Activated CD4-positive, CD25-positive, alpha-beta regulatory T cell (primary cell): ENCODE measurements at places on chromosomes 11 and 22.

DNA sequence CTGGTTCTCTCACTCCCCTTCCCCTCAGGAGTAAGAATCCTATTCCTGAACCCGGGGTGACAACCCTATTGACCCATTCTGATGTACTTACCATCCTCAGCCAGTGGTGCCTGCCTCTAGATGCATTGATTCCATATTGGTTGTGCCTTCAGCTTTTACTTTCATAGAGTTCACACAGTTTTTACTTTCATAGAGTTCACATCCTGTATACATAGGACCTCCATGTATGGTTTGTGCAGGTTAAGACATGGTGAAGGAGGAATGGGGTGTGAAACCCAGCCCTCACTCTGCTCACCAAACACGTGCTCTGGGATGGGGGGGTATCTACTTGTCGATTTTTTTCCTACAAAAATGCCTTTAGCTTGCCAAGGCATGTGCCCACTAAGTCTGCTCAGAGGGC, 105.6 kb upstream of the TBCEL start:
- DNase-seq: no peak

DNA sequence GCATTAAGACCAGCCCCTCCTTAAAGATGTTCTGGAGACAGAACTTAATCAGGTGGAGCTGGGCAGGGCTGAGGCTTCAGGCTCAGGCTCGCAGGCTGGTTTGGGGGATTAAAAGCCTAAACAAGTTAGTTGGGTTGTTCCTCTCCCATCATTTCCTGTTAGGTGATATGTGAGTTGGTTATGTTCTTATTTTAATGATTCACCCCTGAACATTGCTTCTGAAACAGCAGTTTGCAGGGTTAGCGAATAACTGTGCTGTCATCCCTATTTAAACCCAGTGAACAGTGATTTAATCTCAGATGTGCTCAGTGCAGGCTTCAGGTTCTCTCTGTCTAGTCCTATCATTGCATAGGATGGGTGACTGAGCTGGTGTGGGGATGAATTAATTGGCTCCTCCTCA, 47.4 kb upstream of the BIRC3 start:
- DNase-seq: no peak

DNA sequence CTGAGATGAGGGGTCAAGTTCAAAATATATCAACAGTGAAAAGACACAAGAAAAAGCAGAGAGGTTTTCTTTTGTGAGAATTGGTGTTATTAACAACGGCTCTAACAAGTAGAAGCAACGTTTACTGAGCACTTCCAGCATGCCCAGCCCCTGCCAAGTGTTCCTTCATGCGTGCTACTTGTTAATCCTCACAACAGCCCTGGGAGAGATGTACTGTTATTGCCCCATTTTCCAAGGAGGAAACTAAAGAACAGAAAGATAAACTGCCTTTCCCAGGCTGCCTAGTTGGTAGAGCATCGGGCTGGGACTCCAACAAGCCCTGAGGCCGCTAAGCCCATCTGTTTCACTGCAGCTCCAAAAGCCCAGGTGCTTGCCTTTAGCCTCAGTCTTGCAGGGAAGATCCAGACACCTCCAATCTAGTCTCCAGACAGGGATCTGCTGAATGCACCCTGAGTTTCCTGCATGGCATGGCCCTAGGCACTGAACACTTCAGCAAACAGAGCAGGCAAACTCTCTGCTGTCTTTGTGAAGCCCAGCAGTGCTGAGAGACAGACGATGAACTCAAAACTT, 25.5 kb downstream of the SPATA19 start:
- DNase-seq: no peak

DNA sequence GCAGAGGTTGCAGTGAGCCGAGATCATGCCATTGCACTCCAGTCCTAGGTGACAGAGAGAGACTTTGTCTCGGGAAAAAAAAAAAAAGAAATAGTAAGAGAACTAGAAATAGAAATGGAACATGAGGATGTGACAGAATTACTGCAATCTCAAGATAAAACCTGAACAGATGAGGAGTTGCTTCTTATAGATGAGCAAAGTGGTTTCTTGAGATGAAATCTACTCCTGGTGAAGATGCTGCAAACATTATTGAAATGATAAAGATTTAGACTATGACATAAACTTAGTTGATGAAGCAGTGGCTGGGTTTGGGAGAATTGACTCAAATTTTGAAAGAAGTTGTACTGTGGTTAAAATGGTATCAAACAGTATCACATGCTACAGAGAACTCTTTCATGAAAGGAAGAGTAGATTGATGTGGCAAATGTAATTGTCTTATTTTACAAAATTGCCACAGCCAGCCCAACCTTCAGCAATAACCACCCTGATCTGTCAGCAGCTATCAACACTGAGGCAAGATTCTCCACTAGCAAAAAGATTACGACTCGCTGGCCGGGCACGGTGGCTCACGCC, 13.7 kb downstream of the XNDC1N start:
- no peak for DNase-seq

GRCh38 chr11:62694455-62695167, 5.3 kb upstream of the LRRN4CL start:
- DNase-seq: peak; percentile 61

- DNase-seq: no peak
Measured at GRCh38 chr11:67048515-67049130, 8.0 kb upstream of the RHOD start.

DNA sequence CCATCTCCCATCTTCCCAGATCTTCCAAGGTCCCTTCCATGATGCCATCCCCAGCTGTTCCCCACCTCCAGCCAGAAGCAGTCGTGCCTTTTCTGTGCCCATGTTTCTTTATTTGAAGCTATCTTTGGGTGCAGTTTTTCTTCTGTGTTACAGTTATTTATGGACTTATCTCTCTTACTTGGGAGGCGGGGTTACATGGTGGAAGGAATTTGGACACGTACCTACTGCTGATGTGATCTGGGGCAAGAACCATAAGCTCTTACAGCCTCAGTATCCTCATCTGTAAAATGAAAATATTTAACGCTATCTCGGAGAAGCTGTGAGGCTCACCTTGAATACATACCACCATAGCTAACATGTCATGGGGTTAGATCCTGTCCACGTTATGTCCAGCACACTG, 98.9 kb downstream of the ZBTB16 start:
- DNase-seq: no peak

DNA sequence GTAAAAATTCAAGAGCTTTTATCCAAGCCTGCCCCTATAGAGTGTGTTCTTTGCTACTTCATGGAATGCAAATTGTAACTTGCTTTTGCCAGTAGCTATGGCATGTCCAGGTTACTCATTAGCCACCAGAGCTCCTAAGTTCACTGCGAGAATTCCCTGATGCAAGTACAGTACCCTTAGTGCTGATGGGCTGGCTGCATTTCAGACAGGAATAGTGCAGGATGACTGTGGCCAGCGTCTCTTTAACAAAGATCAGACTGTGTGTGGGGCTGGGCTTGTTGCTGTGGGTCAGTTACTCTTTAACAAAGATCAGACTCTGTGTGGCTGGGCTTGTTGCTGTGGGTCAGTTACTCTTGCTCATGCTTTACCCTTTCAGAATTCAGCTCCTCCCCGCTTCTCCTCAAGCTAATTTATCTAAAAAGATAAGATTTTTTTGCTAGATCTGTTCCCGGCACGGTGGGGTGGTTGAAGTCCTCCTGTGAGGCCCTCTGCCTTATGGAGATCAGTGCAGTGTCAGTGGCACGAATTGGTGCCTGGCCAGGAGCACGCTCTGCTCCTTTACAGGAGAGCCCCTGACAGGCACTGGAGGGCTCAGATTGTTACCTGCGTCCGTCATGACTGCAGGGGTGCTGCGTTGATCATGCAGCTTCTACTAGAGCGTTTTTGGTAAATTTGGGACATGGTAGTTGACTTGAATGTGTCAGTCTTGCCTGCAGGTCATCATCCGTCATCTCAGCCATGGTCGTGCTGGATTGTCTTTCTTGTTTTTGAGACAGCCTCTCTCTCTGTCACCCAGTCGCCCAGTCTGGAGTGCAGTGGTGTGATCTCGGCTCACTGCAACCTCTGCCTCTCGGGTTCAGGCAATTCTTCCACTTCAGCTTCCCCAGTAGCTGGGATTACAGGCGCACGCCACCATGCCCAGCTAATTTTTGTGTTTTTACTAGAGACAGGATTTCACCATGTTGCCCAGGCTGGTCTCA, 27.0 kb downstream of the AP2A2 start:
- DNase-seq: no peak

DNA sequence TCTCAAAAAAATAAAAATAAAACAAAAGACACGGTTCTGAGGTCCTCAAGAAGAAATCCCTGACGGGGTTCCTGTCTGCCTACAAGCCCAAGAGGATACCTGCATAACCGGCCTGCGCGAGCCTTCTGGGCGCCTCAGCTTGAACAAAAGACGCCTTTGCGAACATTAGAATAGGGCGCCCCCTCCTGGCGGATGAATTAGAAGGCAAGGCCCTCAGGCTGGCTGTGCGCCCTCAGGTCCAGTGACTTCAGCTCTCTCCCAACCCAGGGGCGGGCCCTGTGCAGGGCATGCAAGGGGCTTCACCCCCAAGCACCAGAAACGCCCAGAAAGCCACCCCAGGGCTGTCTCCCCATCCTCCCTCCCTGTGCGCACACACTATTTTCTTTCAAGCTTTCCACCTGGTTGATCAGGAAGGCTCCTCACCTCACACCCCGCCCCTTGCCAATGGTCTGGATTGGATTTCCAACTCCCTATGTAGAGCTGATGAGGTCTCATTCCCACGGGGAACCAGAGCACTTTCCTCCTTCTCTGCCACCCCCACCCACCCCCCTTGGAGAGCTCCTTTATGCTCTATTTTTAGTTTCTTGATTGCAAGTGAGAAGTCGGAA, 273.3 kb downstream of the BUD13 start:
- DNase-seq: no peak

- no peak for DNase-seq
Measured at GRCh38 chr11:14065141-14065540, 102.6 kb downstream of the SPON1 start.

- no peak for DNase-seq
Measured at GRCh38 chr11:133506023-133506422, 26.3 kb downstream of the OPCML start.

GRCh38 chr11:100753571-100753970, 66.5 kb downstream of the ARHGAP42 start:
- no peak for DNase-seq

GRCh38 chr11:10067629-10068300, 226.3 kb downstream of the SBF2 start:
- no peak for DNase-seq

DNA sequence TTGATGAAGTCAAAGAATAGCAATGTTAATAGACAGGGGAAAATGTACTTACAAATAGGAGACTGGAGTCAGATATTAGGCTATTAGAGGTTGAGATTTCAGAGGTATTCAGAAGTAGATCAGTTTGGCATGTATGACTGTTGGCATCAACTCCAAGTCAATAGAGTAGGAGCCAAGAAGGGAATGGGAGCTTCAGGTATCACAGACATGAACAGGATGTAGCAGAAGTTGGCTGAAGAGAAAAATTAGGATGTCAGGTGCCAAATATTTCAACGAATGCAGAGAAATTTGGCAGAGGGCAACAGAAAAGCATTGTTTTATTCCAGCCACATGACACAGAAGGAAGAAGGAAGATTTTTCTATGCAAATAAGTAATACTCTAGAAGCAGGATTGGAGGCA, 69.7 kb downstream of the GLYATL1 start:
- no peak for DNase-seq

DNA sequence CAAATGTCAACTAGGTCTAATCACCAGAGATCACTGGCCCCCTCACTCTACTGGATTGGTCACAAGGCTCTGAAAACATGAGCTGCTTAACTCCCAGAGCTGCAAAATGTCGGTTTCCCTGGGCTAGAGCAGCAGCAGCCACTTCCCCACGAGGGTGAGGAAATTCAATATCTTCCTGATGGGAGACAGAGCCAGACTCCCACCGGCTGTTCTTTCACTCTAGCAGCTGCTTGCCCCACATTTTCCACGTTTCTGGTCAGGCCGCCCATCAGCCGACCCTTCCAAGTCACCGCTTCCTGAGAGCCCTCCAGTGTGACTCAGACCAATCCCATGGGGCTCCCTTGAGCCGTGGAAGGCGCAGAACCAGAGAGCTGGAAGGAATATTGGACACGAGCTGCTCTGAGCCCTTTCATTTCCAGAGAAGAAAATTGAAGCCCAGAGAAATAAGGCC, 227.0 kb downstream of the ADAMTS15 start:
- DNase-seq: no peak

- no peak for DNase-seq
Measured at GRCh38 chr11:32918427-32918826, 25.8 kb downstream of the QSER1 start.

DNA sequence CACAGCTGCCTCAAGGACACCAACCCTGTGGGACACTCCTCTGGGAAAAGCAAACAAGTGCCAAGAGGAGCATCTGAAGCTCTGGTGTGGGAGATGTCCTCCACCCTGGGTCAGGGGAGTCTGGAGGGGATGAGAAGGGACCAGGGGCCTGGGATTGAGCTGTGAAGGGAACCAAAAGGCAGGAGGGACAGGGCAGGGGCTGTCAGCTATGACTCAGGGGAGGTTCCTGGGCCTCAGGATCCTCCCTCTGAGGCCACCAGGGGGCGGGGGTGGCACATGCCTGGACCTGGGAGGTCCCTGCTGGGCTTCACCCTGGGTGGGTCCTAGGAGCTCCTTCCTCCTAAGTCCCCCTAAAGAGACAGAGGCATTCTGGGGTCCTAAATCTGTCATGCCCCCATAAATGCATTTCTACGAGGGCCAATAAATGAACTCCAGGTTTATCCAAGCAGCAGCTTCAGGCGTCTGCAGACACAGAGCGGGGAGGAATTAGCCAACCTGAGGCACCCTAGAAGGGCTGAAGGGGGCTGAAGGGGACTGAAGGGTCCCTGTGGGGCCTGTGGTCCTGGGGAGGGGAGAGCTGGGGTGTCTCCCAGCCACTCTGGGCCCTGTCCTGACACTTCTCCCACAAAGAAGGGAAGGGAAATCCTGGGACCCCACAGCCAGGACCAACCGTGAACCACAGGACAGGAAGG, 31.9 kb upstream of the IGLL5 start:
- DNase-seq: no peak
